NCI-H2107 (cell line): ENCODE measurements at places on chromosomes 5 and 9.

GRCh38 chr9:90607701-90608516 is 34.7 kb downstream of the DIRAS2 start:
- no peak for DNase-seq

GRCh38 chr5:87266914-87267573 is 639 bp upstream of the RASA1 start:
- DNase-seq, result no peak

DNA sequence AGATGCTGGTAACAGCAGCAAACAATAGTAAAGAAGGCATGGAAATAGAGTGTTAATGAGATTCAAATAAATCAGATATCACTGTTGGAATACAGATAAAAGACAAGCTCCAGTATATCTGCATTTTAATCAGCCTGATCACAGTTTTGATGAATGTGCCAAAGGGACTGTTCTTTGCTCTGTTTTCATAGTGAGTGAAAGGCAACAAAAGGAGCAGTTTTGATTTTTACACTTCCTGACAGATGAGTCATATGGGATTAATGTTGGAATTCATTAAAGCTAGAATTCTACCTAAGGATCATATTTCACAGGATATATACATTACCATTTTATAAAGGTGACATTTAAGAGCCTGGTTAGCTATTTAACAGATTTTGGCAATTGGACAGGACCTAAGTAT is 743.3 kb upstream of the PTPRD start:
- no peak for DNase-seq

DNA sequence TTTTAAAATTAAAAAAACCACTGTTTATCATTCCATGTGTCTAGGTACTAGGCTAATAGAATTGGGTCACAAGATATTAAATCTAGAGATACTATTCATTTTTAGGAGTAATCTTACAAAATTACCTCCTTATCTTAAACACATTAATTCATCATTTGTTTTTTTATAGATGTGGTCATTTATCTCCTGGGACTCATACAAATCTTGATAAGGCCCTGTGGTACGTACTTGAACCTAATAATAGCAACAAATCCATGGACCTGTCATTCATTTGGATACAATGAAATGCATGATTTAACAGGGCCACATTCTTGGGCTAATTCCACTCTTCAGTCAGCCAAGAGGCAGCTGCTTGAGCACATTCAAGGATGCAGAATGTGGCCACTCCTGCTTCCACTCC is 66.4 kb upstream of the MARCHF11 start:
- DNase-seq, result no peak

DNA sequence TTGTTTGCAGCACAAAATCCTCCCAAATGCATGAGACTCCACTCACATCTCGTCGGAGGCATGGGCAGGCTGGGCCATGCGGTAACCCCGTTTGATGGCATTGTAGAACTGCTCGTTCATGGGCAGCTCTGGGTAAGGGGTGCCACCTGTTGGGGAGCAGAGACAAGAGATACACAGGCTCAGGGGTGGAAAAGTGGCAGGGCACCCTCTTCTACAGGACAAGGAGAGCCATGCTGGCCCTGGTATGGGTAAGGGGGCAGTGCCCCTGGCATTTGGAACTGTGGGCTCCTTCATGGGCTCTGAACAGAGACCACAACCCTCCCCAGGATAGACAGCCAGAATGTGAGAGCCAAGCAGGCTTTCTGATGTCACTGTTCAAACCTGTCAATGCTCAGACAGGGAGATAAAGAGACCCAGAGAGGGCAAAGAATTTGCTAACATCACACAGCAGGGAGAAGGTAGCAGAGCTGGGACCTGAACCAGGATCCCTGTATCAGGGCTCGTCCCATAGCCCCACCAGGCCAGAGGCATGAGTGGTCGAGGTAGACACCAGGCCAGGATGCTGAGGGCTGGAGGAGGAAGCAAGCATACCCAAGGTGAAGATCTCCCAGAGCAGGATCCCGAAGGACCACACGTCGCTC is 33.2 kb upstream of the CSF1R start:
- no peak for DNase-seq

DNA sequence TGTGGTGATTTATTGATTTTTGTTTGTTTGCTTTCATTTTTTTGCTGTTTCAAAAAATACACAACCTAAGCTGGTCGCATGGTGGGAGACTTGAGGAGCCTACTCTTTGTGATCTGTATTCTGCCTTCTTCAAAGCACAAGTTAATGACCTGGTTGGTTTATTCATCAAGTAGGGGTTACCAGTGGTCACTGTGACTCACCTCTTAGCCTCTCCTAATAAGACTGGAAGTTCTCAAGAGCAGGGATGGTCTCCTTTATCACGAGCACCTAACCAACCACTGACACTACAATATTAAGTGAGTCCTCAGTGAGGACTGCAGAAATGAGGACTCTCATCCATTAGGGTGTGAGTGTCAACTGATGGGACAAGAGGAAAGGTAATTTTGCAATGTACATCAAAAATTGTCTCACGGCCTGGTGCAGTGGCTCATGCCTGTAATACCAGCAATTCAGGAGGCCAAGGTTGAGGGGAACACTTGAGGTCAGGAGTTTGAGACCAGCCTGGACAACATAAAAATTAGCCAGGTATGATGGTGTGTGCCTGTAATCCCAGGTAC is 13.6 kb upstream of the MTMR12 start:
- DNase-seq, result no peak

DNA sequence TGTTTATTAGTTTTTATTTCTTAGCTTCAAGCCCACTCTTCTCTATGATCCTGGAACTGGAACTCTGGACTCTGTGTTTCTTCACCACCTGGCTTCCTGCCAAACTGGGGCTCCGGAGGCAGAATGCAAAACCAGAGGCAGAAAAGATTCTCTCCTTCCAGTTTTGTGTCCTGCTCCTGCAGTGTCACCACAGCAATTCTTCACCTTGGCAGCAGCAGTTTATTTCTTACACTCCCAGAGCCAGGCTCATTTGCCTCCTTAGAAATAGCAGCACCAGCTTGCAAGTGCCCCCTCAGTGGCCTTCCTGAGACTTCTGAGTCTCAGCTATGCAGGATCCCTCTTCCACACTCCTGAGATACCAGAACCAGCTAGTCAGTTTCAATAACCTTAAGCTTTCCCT is 26.7 kb upstream of the CAMK4 start:
- DNase-seq, result no peak

DNA sequence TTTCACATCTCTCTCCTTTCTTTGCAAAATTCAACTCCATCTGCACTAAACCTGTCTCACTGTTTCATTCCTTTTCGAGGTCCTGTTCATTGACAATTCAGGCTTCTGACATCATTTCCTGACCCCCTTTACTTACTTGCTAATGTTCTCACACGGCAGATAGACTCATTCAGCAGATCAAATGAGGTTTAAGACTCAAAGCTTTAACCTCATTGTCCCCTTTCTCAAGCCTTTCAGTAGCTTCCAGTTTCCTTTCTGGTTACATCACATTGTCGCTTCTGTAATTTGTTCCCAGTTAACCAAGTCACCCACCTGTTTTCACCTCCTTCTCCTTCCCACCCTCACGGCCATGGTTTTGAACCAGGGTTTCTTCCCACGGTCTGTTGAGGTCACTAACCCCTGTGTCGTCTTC is 143.4 kb upstream of the OTULINL start:
- DNase-seq, result no peak

- no peak for DNase-seq
Measured at GRCh38 chr9:6414247-6414641, 1.2 kb downstream of the UHRF2 start.

GRCh38 chr5:36422952-36423351 is 121.2 kb upstream of the RANBP3L start:
- no peak for DNase-seq

DNA sequence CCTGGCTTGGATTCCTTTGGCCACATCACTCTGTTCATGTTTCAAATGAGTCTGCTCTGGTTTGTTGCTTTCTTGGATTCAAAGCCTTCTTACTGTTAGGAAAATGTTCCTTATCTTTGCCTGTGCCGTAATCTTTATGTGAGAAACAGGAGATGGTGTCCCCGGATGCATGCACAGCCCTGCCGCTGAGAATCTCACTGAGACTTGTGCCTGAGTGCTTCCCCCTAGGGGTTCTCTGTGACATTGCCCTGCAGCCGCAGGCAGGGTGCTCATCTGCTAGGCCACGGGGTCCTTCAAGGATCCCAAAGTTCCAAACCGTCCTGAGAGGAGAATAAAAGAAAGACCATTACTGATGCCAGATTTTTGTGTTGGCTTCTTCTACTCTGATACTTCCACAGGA is 81.4 kb upstream of the ANKRD55 start:
- no peak for DNase-seq

GRCh38 chr5:87354496-87354895 is 58.2 kb downstream of the CCNH start:
- no peak for DNase-seq

GRCh38 chr9:90616806-90617205 is 25.8 kb downstream of the DIRAS2 start:
- DNase-seq, result no peak

DNA sequence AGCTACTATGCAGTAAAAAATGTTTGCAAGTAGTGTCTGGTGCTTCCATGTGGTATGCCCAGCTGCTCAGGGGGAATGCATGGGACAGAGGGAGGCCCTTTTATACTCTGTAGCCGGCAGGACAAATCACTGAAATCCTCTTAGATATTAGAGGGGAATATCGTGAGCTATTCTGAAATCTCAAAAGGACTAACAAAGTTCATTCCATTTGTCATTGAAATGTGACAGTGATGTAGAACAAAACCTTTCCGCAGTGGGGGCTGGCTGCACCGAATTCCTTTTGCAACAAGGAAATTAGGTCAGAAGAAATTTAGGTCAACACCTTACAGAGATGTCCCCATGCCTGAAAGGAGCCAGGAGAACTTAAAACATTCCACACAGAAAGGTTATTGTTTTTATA is 72.4 kb upstream of the MEF2C start:
- no peak for DNase-seq
